Thymus (tissue), 14 donors: ENCODE measurements at places on chromosomes 16 and 17.
A peak's percentile ranks its signal among the peaks of the same experiment; 100 is the strongest.

DNA sequence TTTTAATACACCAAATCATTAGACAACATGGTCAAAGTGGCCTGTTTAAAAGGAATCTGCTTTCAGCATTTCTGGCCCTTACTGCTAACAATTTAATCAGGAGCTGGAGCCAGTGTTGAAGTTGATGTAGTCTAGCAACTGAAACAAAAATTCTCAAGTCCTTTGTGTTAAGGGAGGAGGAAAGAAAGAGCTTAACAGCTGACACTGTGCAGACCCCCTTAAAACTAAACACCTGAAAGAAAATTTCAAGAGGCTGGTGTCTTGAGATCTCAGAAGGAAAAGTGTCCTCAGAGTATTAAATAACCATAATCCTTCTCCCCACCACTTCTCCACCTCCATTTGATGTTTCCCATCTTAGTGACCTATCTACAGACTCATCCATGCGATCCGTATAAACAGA, 232.1 kb downstream of the FTO start:
- no peak for DNase-seq

GRCh38 chr17:73387746-73388577, 76.2 kb upstream of the CDC42EP4 start:
- DNase-seq, result no peak

GRCh38 chr17:82175201-82175600, 37.4 kb downstream of the CCDC57 start:
- no peak for DNase-seq

DNA sequence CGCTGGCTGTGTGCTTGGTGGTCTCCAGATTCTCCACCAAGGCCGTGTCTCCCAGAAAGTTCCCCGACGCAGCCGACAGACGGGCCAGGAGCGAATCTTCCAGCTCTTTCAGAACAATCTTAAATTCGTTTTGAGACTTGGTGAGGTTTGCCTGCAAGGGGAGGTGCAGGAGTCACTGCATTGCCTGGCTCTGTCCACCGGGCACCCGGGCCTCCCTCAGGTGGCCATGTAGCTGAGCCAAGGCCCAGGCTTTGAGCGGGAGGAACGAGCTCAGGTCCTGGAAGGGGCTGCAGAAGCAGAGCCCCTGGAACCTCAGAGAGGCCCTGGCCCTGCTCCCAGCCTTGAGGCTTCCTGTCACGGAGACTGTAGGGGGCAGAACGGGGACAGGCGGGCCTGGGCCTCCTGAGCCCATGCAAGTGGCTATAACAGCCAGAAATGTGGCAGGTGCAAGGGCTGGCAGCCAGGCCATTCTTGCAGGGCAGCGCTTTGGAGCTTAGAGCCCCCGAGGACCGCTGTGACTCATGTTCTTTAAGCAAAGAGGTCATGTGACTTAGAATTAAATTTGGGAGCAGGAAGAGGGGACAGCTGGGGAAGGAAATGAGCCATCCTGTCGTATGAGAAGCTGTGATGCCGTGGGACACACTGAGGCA, 72.4 kb downstream of the PGS1 start:
- no peak for DNase-seq

DNA sequence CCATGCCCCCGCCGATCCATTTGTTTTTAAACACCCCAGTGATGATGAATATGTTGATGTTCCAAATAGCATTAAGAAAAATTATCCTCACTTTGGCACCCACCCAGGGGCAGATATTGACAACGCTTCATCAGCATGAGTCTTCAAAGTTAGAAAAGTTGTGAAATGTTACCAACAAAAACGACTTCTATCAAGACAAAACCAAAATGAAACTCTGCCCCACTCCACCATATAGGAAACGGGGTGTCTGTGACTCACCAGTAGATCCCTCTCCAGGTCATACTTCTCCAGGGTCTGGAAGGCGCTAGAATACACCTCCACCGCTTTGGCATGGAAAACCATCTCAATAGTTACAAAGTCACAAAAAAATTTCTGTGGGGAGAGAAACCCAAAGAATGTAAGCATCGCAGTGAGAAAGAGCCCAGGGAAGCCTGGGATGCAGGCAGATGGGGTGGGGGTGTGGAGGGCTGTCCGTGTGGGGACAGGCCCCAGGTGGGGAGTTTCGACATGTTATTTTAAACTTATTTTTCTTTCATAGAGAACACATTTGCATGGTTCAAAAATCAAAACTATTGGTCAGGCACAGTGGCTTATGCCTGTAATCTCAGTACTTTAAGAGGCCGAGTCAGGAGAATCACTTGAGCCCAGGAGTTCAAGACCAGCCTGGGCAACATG, 10.2 kb downstream of the CIBAR2 start:
- DNase-seq, result no peak

DNA sequence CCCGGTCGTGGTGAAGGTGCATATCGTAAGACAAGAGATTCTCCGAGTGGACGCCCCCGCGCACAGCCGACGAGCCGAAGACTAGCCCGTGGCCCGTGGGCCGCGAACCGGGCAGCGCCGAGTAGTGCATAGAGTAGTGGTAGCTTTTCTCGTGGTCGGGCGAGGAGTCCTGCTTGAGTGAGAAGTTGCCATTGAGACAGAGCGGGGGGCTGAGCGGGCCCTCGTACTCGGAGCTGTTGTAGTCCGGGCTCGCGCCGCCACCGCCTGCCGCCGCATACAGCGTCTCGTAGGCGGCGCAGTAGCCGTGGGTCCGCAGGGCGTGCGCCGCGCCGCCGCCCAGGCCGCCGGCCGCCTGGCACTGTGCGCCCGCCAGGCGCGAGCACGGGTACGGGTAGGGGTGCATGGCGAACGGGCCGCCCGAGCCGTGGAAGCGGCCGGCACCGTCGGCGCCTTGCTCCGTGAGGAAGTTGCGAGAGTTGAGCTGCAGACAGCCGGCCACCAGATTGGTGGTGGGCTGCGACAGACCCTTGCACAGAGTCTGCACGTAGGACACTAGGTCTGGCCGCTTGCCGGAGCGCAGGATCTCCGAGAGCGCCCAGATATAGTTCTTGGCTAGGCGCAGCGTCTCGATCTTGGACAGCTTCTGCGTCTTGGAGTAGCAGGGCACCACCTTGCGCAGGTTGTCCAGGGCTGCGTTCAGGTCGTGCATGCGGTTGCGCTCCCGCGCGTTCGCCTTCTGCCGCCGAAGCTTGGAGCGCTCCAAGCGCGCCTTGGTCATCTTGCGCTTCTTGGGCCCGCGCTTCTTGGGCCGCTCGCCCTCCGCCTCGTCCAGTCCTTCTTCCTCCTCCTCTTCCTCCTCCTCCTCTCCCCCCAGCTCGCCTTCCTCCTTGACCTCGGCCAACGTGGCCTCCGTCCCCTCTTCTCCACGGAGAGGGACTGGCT, 2.0 kb downstream of the NEUROD2 start:
- DNase-seq, result no peak

- no peak for DNase-seq
Observed at GRCh38 chr16:48361012-48361411, 24.2 kb downstream of the SIAH1 start.

DNA sequence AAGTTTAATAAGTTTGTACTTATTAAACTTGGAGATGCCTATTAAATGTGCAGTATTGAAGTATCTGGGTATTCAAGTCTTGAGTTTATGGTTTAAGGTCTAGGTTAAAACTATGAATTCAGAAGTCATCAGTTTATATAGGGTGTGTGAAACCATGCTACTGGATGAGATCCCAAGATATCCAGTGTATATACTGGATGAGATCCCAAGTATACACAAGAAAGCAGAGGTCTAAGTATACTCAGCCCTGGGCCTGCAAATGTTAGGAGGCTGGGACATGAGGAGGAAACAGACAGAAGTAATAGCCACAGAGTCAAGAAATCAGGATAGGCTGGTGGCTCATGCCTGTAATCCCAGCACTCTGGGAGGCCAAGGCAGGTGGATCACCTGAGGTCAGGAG, 194.4 kb upstream of the AXIN2 start:
- no peak for DNase-seq

DNA sequence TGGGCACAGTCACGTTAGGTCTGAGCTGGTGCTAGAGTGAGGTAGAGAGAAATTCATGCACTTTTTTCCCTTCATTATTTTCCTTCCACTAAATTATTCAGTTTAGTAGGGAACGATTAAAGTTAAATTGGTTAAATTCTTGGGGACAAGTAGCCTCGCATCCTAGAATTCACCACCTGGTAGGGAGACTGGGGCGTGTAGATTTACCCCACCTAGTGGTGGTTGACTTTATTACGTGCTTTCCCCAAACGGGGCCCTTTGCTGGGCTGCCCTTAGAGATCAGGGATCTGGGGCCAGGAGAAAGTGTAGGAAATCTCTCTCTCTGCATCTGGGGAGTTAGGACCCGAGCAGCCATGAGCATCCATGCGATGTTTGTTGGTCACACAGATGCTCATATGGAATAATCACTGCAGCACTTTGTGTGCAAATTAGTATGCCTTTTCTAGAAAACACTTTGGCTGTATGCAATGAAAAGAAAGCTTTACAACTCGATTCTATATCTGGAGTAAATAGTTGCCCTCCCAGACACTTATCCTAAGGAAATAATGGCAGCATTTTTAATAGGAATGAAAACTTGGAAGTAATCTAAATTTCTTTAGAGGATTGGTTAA, 107.0 kb downstream of the PLCG2 start:
- DNase-seq, result peak; percentile 28

DNA sequence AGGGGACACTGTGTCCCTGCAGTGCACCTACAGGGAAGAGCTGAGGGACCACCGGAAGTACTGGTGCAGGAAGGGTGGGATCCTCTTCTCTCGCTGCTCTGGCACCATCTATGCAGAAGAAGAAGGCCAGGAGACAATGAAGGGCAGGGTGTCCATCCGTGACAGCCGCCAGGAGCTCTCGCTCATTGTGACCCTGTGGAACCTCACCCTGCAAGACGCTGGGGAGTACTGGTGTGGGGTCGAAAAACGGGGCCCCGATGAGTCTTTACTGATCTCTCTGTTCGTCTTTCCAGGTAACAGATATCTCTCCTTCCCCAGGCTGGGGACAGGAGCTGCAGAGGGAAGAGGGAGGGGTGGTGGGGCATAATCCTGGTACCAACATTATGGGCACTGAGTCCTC, 1.6 kb downstream of the CD300LG start:
- DNase-seq, result no peak

- no peak for DNase-seq
Observed at GRCh38 chr17:49676276-49676868, 1.5 kb downstream of the SPOP start.

GRCh38 chr17:34502426-34502825, 77.0 kb upstream of the TMEM132E start:
- DNase-seq, result no peak

DNA sequence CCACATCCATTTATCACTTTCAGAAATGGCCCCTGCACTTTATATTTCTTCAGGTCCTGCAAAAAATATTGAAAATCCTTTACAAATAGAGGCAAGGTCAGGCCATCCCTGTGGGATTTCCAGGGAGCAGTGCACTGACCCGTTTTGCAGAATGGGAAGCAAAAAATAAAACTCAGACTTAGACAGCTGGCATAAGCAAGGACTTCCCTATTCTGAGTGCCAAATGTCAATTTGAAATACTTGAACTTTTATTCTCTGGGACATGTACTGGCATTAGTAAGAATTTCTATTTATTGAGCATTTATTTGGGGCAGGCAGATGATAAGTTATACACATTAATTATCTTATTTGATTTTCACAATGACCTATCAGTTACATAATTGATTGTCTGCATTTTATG, 32.4 kb downstream of the PRKCB start:
- no peak for DNase-seq

GRCh38 chr17:63563339-63563738, 13.1 kb downstream of the DCAF7 start:
- DNase-seq, result no peak

DNA sequence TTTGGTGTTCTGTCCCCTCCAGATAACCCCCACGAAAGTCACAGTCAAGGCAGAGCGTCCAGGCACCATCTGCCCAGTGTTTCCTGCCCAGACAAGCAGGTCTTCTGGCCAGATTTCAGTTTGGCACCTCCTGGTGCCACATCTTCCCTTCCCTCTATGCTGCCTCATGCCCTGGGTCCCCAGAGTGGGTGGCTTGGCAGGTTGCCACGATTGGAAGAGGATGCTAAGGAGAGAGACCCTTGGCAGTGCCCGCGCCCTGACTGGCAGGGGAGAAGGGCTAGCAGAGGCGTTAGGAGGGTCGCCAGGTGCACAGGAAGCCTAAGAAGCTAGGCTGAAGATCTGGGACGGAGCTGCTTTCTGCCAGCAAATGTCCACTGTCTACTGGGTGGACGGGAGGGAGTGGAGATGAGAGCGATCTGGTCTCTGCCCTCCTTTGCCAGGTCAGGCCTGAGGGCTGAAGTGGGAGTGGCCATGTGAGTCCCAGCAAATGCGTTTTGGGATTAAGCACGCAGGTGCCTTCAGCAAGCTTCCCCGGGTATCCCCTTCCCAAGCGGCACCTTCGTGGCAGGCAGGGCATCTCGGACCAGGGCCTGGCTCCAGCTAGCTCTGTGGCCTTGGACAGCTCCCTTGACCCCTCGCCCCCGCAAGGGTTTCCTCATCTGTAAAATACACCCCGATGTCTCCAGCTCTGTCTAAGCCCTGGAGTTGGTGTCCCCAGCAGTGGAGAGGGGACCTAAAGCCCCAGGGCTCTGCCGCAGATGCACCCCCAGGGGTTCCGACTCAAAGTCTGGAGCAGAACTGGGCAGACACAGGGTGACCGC, 13.4 kb upstream of the CD300A start:
- no peak for DNase-seq

DNA sequence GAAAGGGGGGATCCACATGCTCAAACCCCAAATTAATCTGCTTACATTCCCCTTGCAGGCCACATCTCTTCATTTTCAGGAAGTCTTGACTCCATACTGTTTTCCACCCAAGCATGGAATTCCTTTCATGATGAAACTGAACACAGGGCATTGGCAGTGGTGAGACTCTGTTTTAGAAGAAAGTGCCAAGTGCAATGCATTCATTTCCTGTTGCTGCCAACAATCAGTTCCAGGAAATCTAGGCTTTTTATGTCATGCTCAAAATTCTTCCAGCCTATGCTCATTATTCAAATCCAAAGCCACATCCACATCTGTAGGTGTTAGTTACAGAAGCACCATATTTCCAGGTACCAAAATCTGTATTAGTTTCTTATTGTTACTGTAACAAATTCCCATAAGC, 4.1 kb downstream of the CCL2 start:
- DNase-seq, result no peak

GRCh38 chr17:18041776-18042175, 2.6 kb downstream of the GID4 start:
- no peak for DNase-seq

DNA sequence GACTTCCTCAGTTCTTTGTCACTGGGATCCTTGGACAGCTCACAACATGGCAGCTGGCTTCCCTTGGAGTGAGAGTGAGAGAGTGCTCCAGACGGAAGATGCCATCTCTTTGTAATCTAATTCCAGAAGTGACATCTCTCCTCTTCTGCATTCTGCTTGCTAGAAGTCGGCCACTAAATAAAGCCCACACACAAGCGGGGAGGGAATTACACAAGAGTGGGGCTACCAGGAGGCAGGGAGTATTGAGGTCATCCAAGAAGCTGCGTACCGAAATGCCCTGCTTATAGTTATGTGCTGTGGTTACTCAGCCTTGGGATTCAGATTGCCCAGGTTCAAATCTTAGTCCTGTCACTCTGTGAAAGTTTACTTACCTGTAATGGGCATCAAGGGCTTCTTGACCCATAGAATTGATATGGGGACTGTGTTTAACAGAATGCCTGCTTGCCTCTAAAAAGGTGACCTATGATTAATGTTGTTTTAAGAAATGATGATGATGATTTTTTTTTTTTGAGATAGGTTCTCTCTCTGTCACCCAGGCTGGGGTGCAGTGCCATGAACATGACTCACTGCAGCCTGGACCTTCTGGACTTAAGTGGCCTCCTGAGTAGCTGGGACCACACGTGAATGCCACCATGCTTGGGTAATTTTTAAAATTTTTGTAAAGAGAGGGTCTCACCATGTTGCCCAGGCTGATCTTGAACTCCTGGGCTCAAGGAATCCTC, 120.9 kb upstream of the HS3ST2 start:
- DNase-seq, result no peak

- DNase-seq, result no peak
Observed at GRCh38 chr17:79622122-79622601, 11.3 kb upstream of the RBFOX3 start.
